Hepatocyte (in vitro differentiated cells): ENCODE measurements at places on chromosomes 16 and 17.

GRCh38 chr17:396788-397187 lies 44.2 kb upstream of the RPH3AL start:
- no peak for DNase-seq

GRCh38 chr17:82328994-82329507 lies 4.5 kb downstream of the SECTM1 start:
- no peak for DNase-seq

GRCh38 chr16:66522816-66523590 lies 26.9 kb downstream of the TK2 start:
- no peak for DNase-seq

GRCh38 chr16:89495121-89495520 lies 4.8 kb upstream of the ANKRD11 start:
- DNase-seq: no peak

- no peak for DNase-seq
These were observed at the start of gene TMEM204 for GRCh38 chr16:1533443-1533951. TSS of gene TMEM204 (plus strand) at chr16:1533666. CDS start at chr16:1534276, 610 bp downstream.

DNA sequence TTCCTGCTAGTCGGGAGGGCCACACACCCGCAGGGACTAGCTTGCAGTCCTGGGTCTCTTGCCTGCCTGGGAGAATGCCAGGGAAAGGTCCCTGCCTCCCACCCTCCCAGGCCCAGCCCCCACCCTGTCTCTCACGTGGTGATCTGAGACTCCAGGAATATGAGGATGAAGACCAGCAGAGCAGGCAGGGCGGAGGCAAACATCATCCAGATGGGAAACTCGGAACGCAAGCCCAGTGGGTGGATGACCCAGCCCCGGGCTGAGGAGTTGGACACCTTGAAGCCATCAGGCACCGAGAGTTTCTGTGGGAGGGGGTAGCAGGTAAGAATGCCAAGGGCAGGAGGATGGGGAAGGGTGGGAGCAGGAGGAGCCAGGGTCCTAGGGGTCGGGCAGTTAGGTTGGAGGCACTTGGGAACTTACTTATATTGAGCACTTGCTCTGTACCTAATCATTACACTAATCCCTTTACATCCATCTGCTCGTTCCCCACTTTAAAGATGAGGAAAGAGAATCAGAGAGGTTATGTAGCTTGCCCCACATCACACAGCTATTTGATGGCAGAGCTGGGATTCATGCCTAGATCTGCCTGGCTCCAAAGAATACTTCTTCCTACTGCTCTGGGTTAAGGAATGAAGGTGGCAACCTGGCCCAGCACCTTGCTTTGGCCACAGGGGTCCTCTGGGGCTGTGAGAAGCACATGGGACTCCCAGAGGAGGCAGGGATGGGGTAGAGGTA lies 13.4 kb downstream of the SLC4A1 start:
- no peak for DNase-seq

- peak; percentile 88 for DNase-seq
These were observed 16.6 kb upstream of the DLX4 start for GRCh38 chr17:49952209-49952911.

- DNase-seq: no peak
These were observed 41.0 kb downstream of the PTRH2 start for GRCh38 chr17:59666235-59666634.
